Activated naive CD4-positive, alpha-beta T cell (primary cell): ENCODE measurements at places on chromosomes 7 and 10.

- no peak for DNase-seq
Observed at GRCh38 chr10:114779803-114780576, 41.6 kb upstream of the FHIP2A start.

GRCh38 chr7:95630702-95631458 lies 34.6 kb upstream of the PDK4 start:
- DNase-seq: no peak

- DNase-seq: no peak
Observed at GRCh38 chr7:159096736-159097581, 47.7 kb downstream of the VIPR2 start.

DNA sequence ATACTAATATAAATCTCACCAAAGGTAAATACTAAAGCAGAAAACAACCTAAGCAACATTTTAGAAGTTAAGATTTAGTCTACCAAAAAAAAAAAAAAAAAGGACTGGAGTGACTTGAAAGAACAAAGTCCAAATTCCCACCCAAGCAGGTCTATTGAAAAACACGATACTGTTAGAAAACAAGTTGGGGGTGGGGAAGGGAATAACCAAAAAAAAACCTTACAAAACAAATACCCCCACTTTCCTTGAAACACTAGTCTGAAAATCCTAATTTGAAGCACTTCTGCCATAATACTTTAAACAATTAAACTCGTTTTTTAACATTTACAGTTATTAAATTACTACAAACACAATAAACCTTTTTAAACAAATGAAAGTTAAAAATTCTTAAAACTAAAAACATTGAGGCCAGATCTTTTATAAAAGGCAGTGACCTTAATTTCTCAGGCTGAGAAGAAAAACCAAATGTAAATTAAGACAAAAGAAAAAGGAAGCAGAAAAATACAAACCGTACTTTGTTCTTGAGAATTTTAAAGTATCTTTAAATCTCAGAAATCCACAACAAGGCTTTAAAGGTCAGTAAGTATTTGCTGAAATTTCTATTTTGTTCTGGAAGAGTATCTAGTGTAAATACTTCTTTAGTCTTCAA lies 135.1 kb downstream of the NRBF2 start:
- DNase-seq: no peak

- DNase-seq: no peak
Observed at GRCh38 chr7:151674161-151674920, 154.6 kb upstream of the RHEB start.

DNA sequence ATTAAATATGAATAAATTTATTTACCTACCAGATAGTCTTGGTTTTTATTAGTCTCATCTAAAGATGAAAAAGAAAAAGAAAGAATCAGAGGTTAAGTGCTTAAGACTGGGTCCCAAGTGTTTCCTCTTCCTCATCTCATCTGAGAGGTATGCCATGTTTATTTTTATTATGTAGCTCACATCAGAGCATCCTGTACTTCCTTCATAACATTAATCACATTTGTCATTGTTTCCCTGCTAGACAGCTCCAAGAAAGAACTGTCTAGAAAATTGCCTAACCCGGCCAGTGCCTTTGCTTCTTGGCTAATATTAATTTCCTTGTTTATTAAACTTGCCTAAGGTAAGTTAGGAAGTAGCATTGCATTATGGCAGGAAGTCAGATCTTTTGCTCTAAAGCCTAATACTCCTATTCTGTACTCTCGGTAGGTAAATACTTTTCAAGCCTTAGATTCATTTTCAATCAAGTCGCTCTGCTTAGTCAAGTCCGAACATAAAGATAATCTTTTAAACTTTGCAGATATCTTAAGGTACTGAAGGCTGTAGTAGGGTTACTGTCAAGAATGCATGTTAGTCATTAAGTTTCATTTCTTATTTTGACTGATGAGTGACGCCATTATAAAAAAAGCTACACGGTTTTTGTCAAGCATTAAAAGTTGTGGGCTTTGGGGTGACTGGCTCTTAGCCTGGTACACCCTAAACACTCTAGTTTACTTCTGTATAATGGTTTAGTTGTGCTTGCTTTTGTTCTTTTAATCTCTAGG lies 47.4 kb downstream of the ZMYND11 start:
- no peak for DNase-seq

DNA sequence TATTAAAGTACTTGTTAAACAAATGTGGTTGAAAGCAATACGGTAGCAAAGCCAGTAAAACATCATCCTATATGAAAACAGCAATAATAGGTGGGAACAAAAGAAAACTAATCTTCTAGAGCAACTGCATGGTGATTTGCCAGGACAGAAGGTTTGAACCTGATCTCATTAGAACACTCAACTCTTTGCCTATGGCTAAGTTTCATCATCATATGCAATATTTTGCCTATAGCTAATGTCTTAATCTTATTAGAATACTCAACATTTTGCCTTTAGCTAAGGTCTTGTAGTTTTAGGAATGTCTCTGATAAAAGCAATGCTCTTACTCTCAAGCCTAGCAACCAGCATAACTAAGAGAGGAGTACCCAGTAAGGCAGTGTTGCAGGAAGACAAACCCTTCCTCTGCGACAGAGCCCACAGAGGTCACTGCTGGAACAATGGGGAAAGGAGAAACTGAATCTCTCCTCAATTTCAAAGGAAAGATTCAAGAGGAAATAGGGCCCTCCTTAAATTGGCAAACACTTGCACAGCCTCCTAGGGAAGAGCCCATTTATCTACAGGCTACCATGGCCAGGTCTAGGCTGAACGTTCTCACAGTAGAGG lies 38.3 kb downstream of the CADPS2 start:
- no peak for DNase-seq

- DNase-seq: no peak
Observed at GRCh38 chr10:85696893-85697292, 669.7 kb downstream of the GRID1 start.
